ENCODE measurements at places on chromosomes 12 and 14.
A peak's percentile ranks its signal among the peaks of the same experiment; 100 is the strongest.

DNA sequence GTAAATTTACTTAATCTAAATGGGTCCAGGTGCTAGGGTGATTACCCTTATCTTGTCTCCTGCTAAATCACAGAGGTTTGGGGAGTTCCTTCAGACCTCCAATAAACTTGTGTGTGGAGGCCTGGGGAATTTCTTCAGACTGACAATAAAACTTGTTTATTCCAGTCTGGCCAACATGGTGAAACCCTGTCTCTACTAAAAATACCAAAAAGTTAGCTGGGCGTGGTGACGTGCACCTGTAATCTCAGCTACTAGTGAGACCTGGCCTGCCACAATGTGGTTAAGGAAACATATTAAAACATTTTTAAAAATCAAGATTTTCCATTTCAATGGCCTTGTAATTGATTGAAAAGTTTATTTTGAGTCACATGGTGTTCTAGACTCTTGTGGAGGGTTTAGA, 126.9 kb upstream of the FGD4 start:
- peaks cover 21% of the 10 kb centered on the region for H3K4me1 ChIP-seq
- H3K27ac ChIP-seq, result peak overlapping the region; percentile 10
- no peak overlapping the region for H3K4me3 ChIP-seq
- H3K36me3 ChIP-seq, result no peaks in the 10 kb centered on the region

GRCh38 chr12:71626768-71627167, 36.9 kb downstream of the ZFC3H1 start:
- peaks cover 57% of the 10 kb centered on the region for H3K36me3 ChIP-seq
- H3K4me3 ChIP-seq, result no peak overlapping the region
- no peak for DNase-seq

DNA sequence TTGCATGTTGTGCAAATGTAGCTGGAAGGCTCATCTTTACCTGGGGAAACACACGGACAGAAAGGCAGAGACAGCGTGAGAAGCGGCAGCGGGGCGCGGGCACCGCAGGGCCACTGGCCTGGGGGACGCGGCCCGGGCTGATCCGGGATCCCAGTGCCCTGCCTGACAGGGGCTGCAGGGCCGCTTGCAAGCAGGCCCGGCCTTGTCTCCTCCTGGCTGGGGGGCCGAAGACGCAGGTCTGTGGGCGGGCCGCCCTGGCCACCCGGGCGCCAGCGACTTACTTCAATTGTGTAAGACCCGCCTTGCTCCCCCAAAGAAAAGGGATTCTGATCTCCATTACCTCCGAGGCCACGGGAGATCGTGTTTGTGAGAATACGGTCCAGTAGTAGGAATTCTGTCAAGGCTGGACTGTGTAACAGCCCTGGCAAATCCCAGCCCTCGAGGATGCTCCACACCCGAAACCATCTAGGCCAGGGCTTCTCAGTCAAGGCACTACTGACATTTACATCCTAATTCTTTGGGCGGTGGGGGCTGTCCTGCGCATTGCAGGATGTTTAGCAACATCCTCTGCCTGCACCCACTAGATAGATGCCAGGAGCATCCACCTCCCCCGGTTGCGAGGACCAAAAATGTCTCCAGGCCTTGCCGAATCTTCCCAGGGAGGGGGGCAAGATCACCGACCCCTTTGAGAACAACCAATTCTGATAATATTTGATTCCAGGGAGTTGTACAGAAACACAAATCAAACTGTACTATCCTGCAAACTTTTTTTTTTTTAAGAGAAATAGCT, 95.6 kb downstream of the BCL11B start:
- no peak overlapping the region for H3K27ac ChIP-seq
- peaks cover 35% of the 10 kb centered on the region for H3K4me1 ChIP-seq
- no peaks in the 10 kb centered on the region for H3K36me3 ChIP-seq

GRCh38 chr12:4450551-4451112, 5.0 kb upstream of the FGF6 start:
- no peaks in the 10 kb centered on the region for H3K27me3 ChIP-seq
- no peaks in the 10 kb centered on the region for H3K36me3 ChIP-seq

DNA sequence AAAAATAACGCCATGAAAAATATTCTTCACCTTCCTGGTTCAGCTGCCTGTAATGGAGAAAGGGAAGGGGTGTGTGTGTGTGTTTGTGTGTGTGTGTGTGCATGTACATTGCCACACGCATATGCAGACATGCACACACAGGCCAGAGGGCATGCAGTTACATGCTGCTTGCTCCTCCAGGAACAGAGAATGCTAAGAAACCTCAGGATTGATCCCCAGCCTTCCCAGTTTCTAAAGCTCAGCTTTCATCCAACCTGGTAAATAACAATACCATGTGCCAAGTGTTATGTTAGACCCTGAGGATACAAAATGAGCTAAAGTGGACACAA, 241.7 kb downstream of the SPTSSA start:
- H3K27me3 ChIP-seq, result no peaks in the 10 kb centered on the region
- no peaks in the 10 kb centered on the region for H3K36me3 ChIP-seq
- DNase-seq, result no peak
- peaks cover 18% of the 10 kb centered on the region for H3K4me1 ChIP-seq
- H3K4me3 ChIP-seq, result no peak overlapping the region
- no peak overlapping the region for H3K27ac ChIP-seq

DNA sequence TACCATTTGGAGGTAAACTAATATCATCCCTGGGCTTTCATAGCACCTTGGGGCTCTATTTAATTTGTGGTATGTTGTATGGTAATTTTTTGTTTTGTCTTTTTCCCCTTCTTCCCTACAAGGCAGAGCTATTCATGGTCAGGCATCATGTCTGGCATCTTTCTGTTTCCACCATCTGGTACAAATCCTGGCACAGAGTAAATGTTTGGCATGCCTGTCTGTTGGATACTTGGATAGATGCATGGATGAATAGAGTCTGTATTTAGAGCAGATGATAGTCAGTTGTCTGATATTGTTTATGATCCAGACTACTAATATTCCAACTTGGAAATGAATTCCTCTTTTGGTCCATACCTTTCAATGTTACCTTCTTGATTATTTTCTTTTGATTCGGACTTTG, 139.8 kb downstream of the NEDD1 start:
- H3K27me3 ChIP-seq, result no peaks in the 10 kb centered on the region
- no peaks in the 10 kb centered on the region for H3K36me3 ChIP-seq
- no peak overlapping the region for H3K4me3 ChIP-seq
- no peak overlapping the region for H3K27ac ChIP-seq
- H3K4me1 ChIP-seq, result peaks cover 6% of the 10 kb centered on the region

DNA sequence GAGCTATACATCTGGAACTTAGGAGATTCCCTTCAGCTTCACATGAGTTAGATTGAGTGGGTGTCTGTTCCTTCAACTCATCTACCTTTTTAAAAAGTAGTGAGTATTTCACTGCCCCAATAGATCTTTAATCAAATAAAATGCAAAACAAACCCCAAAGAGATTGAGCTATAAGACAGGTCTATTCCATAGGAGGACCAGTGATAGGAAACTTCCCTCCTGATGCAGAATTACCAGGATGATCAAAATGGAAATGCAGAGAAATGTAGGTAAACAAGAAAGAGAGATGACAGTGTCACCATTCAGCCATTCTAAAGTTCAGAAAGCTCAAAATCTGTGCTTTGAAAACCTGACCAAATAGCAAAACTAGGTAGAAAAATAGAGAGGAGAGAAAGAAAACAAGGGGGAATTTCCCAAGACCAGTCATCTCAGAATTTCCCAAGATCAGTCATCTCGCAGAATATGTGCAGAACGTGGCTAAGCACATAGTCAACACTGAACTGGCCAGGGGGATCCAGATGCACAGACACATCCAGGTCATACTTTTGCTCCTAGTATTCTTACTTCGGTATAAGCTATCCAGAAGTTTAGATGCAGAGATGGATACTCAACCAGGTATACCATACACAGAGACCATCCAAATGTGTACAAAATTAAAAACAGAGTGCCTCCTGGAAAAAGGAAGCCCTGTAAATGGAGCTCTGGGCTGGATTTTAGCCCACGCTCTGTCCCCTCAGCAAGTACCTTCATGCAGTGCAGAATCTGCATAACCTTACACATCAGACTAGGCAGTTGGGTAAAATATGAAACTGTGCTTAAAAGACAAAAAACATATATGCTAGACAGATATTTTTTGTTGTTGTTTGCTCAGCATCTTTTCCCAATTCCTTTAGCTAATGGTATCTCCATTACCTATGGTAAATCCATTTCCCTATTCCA, 27.4 kb downstream of the SLC41A2 start:
- H3K4me3 ChIP-seq, result no peak overlapping the region
- DNase-seq, result no peak
- H3K36me3 ChIP-seq, result no peaks in the 10 kb centered on the region
- no peaks in the 10 kb centered on the region for H3K27me3 ChIP-seq

DNA sequence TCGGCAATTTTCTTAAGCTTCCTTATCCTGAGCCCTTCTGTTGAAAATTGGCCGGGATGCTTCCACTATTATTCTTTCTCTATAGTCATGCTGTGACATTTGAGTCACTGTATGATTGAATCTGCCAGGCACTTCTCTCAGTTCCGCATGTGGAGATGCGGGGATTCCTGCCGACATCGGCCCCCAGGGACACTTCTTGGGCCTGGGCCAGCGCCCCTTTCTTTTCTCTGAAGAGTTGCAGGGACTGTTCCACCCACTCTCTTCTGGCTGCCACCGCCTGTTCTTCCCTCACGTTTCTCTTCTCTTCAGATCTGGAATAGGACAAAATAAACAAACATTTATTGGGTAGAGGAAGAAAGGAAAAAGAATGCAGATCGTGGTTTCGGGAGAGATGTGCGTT, 310.1 kb downstream of the ETNK1 start:
- no peak overlapping the region for H3K27ac ChIP-seq
- no peaks in the 10 kb centered on the region for H3K36me3 ChIP-seq
- no peaks in the 10 kb centered on the region for H3K4me1 ChIP-seq
- no peaks in the 10 kb centered on the region for H3K27me3 ChIP-seq

DNA sequence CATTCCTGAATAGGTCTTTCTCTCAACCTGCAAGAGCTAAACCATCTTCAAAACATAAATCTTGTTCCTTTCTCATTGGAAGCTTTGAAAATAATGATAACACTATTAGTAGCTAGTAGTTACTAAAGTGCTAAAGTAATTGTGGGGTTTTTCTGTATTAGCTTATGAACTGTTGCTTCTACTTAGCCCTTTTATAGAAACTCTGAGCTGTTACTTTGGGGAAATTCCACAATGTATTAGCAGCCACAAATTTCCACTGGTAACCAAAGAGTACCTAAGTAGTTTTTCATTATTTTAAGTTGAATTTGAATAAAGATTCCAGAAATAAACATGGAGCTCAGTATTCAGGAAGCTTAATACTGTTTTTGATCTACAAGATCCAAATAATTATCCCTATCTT, 6.4 kb upstream of the MAPK1IP1L start:
- peaks cover 6% of the 10 kb centered on the region for H3K36me3 ChIP-seq
- no peak overlapping the region for H3K4me3 ChIP-seq
- H3K4me1 ChIP-seq, result no peaks in the 10 kb centered on the region

DNA sequence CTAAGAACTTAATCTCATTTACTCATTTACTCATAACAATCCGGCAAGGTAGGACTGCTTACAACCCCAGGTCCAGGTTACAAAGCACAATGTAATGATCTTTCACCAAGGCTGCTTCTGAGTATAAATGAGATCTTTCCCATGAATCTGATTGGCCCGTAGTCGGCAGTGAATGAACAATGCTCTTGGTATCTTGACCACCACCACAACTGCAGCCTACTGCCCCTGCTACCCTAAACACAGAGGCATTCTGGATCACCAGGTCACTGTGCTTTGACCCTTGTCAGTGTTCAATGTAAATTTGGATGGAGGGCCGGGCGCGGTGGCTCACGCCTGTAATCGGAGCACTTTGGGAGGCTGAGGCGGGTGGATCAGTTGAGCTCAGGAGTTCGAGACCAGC, 15.9 kb downstream of the FAM181A start:
- H3K27me3 ChIP-seq, result peaks cover 12% of the 10 kb centered on the region
- H3K27ac ChIP-seq, result no peak overlapping the region
- H3K36me3 ChIP-seq, result no peaks in the 10 kb centered on the region
- H3K4me3 ChIP-seq, result no peak overlapping the region
- H3K4me1 ChIP-seq, result no peaks in the 10 kb centered on the region
- no peak for DNase-seq

DNA sequence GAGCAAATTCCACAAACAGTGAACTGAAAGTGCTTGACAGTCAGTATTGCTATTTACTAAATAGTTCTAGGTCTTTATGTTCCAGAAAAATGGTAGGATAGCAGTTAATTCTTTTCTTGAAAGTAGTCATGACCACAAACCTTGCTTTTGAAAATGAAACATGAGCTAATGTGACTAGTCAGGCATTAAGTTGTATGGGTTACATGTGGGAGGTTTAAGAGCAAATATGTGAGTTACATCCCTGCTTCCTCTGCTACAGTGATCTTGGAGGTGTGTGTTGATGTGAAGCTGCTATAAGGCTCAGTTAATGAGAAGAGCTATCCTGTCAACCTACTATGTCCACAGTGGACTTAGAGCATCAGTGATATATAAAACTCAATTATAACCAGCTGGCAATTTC, 741.6 kb downstream of the FSCB start:
- no peaks in the 10 kb centered on the region for H3K4me1 ChIP-seq
- no peak for DNase-seq
- H3K4me3 ChIP-seq, result no peak overlapping the region

- DNase-seq, result no peak
- no peaks in the 10 kb centered on the region for H3K4me1 ChIP-seq
- no peaks in the 10 kb centered on the region for H3K27me3 ChIP-seq
Observed at GRCh38 chr12:88299567-88300101, 157.5 kb downstream of the TMTC3 start.

GRCh38 chr14:68945585-68946488, 33.3 kb downstream of the ACTN1 start:
- H3K4me1 ChIP-seq, result peaks cover 52% of the 10 kb centered on the region
- H3K27me3 ChIP-seq, result no peaks in the 10 kb centered on the region
- H3K4me3 ChIP-seq, result no peak overlapping the region
- no peak for DNase-seq
- H3K36me3 ChIP-seq, result no peaks in the 10 kb centered on the region

DNA sequence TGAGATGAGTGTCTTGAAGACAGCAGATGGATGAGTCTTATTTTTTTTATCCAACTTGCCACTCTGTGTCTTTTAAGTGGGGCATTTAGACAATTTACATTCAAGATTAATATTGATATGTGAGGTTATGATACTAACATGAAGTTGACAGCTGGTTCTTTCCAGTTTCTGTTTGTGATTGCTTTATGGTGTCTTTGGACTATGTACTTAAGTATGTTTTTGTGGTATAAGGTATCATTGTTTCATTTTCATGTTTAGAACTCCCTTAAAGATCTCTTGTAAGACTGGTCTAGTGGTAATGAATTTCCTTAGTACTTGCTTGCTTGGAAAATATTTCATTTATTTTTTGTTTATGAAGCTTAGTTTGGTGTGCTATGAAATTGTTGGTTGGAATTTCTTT, 550.3 kb upstream of the NOVA1 start:
- no peak overlapping the region for H3K27ac ChIP-seq
- no peaks in the 10 kb centered on the region for H3K4me1 ChIP-seq
- no peak overlapping the region for H3K4me3 ChIP-seq
- no peaks in the 10 kb centered on the region for H3K36me3 ChIP-seq

DNA sequence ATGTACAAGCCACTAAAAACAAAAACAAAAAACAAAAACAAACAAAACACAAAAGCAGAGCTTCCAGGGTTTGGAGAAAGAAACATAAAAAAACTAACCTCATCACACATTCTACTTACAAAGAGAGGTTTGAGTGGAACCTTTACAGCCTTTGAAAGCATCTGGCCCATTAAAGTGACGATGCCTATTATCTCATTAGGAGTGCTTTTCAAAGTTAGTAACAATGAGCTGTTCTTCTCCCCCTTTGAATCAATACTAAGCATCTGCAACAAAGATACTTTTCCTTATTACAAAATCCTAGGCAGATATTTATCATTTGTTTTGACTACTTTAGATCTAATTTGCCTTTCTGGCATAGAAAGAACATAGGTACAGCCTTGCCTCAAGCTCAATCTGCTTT, 217.3 kb downstream of the PPM1H start:
- H3K27me3 ChIP-seq, result no peaks in the 10 kb centered on the region
- no peak overlapping the region for H3K27ac ChIP-seq
- H3K4me1 ChIP-seq, result peaks cover 29% of the 10 kb centered on the region
- H3K4me3 ChIP-seq, result no peak overlapping the region
- no peaks in the 10 kb centered on the region for H3K36me3 ChIP-seq

Measured in GM23338 (cell line).